Stimulated activated CD8-positive, alpha-beta memory T cell treated with anti-CD3 and anti-CD28 coated beads, Interleukin-2, amount 100 ng/mL, for 48 hours (primary cell): ENCODE measurements at places on chromosomes 6 and 20.

- no peak for DNase-seq
Measured at GRCh38 chr6:105774247-105774646, 311.9 kb upstream of the PRDM1 start.

- no peak for DNase-seq
Measured at GRCh38 chr20:60869625-60870024, 382.4 kb upstream of the CDH4 start.

GRCh38 chr6:53377793-53378192 lies 29.0 kb upstream of the ELOVL5 start:
- no peak for DNase-seq

DNA sequence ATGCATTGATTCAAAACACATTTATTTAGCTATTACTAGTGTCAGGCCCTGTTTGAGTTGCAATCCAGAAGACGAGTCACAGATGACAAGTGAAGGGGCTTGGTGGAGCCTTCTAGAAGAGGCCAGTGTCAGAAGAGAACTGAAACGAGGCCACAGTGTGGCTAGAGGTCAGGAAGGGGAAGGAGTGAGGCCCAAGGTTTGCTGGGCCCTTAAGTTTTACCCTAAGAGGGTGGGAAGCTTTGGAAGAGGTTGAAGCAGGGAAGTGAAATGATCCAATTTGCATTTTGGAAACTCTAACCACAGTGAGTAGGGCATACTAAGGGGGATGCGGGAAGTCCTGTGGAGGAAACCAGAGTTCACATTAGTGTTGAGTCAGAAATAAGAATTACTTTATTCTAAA lies 25.0 kb downstream of the TTK start:
- no peak for DNase-seq

GRCh38 chr6:81822568-81822967 lies 70.1 kb upstream of the TENT5A start:
- no peak for DNase-seq

GRCh38 chr6:132919045-132919860 lies 104.9 kb downstream of the RPS12 start:
- no peak for DNase-seq

DNA sequence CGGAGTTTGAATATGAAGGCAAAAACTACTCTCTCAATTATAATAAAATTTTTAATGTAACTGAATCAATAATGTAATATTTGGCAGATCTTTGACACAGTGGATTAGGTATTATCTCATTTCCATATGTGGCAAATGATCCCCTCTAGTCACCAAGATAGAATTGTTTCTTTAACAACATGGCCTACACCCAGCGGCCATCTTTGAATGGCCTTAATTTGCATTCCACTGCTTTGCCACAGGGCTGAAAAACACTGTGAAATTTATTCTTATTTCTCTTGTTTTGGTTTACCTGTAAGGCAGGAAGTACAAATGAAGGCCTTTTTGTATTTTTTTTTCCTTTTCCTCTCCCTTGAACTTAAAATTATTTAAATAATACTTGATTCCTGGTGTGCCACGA lies 162.6 kb upstream of the SCGN start:
- DNase-seq = no peak

DNA sequence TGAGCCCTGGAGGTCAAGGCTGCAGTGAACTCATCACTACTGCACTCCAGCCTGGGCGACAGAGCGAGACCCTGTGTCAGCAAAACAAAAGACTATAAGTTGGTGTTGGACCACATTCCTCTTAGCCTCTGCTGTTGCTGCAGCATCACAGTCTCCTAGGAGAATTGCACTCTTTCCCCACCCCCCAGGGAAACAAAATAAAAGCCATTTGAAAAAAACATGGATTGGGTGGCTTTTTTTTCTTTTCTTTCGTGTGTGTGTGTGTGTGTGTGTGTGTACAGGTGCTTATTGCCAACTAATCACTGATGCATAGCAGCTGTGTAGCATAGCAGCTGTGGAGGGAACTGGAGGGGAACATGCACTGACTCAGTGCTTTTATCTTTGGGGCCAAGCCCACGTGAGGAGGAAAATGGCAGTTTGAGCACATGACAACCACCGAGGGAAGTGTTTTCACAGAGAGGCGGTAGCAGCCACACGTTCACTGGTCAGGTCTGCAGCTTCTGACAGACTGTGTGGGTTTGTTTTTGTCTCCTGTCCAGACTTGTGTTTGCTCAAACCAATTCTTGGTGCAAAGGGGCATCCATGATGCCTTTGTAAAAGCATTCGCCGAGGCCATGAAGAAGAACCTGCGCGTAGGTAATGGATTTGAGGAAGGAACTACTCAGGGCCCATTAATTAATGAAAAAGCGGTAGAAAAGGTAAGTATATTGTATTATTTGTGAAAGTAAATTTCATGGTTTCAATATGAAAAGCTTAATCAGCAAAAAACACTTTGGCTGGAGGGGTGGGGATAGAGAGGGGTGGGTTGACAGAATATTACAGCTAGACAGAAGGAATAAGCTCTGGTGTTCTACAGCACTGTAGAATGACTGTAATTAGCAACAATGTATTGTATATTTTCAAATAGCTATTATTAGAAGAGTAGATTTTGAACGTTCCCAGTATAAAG lies 27.7 kb downstream of the ALDH5A1 start:
- no peak for DNase-seq

- no peak for DNase-seq
Measured at GRCh38 chr20:3863317-3863716, 16.7 kb downstream of the MAVS start.

DNA sequence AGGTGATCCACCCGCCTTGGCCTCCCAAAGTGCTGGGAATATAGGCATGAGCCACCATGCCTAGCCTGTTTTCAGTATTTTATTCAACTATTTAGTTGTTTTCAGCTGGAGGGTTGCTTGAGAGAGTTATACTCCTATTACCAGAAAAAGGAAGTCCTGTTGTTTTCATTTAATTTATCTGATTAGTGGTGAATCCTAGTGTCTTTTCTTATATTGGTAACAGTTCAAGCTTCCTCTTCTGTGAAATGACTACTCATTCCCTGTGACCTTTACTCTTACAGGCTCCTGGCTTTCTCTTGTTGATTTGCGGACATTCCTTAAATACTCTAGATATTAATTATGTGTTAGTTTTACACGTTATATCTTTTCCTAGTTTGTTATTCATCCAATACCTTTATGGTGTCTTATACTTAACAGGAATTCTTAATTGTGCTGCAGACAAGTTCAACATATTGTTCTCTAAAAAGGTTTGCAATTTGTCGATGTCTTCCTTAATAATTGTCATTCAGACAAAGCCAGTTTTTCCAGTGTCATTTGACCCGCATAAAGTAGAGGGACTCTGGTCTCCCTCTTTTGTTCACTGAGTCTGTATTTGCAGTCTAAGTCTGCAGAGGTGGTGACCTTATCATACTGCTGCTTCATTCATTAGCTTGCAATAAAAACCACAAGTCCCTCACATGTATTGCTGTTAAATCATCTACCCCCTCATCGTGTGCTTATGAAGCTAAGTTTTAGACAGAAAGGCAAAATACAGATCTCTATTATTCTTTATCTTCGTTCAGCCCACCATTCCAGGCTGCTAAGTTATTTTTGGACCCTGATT lies 51.4 kb downstream of the ZBTB9 start:
- DNase-seq = no peak

DNA sequence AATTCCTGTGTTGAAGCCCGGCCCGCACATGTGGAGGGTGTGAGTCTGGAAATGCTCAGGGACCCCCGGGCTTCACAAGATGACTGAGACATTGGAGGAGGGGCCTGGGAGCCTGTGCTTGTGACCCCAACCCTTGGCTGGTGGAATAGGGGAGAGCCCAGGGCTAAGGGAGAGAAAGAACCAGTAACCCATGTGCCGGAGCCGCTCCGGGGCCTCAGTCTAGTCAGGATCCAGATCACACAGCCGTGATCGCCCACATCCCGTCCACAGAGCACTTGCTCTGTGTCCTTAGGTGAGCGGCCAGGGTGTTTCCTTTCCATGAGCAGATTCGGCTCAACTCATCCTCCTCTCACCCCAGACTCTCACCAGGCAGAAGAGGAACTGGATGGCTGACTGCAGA lies 152.3 kb upstream of the RPS6KA2 start:
- DNase-seq = no peak

- no peak for DNase-seq
Measured at GRCh38 chr6:122997541-122998150, 1.6 kb downstream of the CLVS2 start.

DNA sequence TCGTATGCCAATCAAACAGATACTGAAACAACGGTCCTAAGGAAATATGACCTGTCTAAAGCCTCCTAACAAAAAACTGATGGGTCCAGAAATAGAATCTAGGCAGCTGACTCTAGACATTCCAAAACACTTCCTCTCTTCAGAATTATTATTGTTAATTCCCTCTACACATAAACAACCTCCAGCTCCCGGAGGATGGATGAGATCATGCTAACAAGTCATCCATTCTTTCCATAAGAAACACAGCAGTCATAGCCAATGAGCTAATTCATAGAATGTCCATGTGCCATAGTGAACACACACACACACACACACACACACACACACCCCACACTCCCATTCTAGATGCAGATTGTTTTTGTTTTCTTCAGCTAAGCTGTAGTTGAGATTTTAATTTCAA lies 44.3 kb downstream of the HDGFL1 start:
- no peak for DNase-seq

GRCh38 chr6:9100869-9101580 lies 665.7 kb upstream of the SLC35B3 start:
- DNase-seq = no peak

- DNase-seq = no peak
Measured at GRCh38 chr6:52958546-52959255, 36.4 kb downstream of the GSTA4 start.
